ENCODE measurements at places on chromosomes 12 and 14.

DNA sequence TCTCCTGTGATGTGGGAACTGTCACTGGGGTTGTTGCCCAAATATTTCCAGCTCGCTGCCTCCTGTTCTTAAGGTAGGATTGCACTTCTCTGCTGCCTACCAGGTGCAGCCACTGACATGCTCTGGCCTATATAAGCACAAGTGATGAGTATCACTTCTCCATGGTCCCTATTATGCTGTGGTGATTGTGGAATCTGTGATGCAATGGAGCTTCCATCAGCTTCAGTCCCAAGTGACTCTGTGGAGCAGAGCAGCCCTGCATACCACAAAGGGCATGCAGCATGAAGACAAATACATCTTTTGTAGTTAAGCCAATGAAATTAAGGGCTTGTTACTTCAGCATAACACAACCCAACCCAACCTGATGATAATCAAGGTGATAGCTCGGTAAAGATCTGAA is 43.5 kb downstream of the CKAP4 start:
- no peak for DNase-seq

GRCh38 chr14:31746326-31746725 is 185.1 kb downstream of the NUBPL start:
- DNase-seq: no peak

DNA sequence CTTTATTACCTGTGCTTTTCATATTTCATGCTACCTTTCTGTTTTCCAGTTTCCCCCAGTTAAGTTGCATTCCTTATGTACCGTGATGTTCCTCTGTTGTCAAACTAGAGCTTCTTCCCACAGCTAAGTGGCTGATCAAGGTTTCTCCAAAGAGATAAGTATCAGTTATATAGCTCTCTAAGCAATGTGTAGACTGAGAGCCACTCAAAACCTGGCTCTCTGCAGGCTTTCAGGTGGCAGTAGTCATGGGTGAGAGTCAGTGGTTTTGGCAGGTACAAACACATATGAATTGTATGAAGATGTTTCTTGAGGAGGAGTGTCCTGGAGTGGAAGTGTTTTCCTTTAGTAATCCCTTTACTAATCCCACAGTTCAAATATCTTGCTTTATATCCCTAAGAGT is 28.4 kb downstream of the TXNRD1 start:
- DNase-seq: no peak

- no peak for DNase-seq
Measured at GRCh38 chr12:114406316-114406983, 506 bp upstream of the TBX5 start.

- no peak for DNase-seq
Measured at GRCh38 chr12:92444763-92445162, 258.0 kb upstream of the PLEKHG7 start.

GRCh38 chr14:24398653-24399446 is at the start of gene NYNRIN:
TSS of gene NYNRIN (plus strand) at chr14:24399003. CDS start at chr14:24399247, 244 bp downstream.
- no peak for DNase-seq

- no peak for DNase-seq
Measured at GRCh38 chr14:23301969-23302289, 730 bp downstream of the PPP1R3E start.

GRCh38 chr14:79354336-79354735 is 857.0 kb downstream of the DIO2 start:
- no peak for DNase-seq

GRCh38 chr14:87186737-87187136 is 806.2 kb downstream of the GALC start:
- DNase-seq: no peak

DNA sequence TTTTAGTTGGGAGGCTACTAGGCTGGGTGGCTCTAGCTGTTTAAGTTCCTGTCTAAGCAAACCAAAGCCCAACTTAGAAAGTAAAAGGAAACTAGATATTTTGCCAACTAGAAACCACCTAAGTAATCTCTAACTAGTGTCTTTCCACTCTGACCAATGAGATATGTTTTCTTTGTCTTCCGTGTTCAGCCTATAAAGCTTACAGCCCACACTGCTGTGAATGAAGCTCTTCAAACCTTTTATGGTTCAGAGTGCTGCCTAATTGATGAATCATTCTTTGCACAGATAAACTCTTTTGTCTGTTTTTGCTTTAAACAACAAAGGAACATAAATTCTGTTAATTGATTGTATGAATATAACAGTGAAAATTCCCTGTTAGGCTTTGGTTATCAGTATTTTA is 66.1 kb downstream of the FUT8 start:
- DNase-seq: peak; percentile 62

DNA sequence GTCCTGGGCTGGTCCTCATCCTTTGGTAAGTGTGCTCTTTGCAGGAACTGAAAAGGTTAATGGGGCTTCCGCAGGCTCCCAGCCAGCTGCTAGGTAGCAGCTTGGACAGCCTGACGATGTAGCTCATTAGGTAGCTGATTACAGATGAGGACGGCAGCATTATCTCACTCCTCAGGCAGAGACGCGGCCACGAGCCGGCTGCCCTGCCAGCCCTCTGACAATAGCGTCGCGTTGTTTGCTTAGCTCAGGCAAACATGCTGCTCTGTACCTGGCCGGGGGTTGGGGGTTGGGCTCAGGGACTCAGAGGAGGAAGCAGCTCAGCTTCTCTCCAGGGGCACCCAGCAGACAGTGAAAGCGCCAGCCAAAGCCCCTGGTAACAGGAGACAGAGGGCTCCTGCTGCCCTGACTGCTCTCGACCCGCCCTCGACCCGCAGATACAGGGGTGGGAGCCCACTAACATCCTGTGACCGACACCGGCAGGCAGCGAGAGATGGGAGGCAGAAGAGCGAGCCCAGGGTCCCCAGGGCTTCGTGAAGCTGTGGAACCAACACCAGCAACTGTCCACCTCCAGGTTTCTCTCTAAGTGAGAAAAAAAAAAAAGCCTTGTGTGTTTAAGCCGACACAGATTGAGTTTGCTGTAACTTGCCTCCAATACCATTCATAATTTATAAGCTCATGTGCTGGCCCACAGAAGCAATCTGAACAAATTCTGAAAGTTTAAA is 53.4 kb upstream of the DLK1 start:
- DNase-seq: no peak

DNA sequence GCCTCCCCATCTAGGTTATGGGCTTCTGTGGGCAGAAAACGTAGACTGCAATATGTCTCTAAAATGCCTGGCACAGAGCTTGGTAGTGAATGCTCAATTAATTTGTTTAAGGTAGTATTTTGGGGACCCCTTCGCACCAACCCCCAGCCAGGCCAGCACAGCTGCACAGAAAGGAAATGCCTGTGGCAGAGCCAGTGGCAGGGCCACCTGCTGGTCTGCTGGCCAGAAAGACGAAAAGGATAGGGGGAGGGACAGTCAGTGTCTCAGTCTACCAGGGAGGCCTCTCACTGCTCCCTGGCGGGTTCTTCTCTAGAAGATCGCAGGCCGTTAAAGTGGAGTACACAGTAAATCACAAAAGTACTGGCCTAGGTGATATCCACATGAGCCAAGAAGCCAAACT is 3.5 kb downstream of the RAB15 start:
- no peak for DNase-seq

DNA sequence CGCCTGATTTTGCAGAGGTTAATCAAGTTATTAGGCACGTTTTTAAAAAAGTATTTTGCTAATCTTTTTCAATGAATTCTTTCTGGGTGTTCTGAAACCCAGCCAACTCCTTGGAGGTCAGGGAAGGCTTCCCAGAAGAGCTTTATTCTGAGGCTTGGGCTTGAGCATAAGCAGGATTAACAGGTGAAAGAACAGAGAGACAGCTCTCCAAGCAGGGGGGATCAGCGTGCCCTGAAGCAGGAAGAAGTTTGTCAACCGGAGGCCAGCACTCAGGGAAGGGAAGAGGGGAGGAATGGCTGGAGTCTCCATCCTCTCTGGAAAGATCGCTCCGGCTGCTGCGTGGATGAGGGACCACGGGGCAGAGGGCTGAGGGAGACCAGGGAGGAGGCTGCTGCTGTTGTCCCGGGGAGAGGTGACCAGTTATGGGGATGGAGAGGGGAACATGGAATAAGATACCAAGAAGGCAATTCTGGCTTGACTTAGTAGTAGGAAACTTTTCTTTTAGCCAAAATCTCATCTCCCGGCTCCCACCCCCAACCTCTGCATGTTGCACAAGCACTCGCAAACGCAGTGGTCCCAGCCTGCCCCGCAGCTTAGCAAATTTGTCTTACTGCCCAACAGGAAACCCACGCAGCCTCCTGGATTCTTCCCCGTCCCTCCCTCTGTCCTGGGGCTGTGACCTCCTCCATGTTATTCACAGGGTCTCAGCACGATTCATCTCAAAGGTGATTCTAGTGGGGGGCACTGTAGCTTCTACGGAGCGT is 1.1 kb upstream of the SSH1 start:
- DNase-seq: no peak

GRCh38 chr12:5138256-5138655 is 94.6 kb downstream of the KCNA5 start:
- DNase-seq: no peak

DNA sequence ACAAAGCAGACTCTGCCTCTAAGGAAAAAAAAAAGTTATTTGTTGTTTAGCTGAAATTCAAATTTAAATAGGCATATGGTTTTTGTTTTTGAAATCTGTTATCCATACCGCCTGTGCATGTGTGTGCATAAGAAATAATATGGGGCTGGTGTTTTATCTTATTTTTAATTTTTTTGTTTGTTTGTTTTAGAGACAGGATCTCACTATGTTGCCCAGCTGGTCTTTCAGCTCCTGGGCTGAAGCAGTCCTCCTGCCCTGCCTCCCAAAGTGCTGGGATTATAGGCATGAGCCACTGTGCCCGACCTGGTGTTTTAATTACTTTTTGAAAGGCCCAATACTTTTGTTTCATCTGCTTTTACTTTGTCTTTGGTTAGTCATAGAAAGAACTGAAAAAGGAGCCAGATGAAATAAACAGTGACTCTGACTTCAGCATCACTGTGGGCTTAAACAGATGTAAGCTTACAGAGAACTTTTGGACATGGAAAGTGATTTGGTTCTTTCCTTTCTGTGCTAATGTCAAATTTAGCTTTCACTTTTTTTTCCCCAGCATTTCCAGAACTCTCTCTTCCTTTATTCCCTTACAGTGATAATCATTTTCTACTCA is 37.2 kb downstream of the SUPT16H start:
- no peak for DNase-seq

DNA sequence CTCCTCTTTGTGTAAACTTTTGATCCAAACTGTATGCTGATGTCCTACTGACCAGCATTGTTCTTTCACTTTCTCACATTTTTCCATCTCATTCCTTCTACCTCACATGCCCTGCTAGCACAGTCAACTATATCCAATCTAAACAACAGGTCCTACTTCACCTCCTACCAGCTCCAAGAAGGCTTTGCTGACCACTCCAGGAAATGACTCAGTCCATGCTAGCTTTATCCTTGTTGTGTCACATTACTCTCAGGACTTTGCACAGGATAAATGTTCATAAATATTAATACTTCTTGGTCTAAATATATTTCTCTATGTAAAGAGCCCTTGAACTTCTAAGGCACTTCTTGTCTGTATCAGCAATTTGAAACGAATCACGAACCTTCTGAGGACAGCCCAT is 64.9 kb upstream of the PCED1B start:
- no peak for DNase-seq

DNA sequence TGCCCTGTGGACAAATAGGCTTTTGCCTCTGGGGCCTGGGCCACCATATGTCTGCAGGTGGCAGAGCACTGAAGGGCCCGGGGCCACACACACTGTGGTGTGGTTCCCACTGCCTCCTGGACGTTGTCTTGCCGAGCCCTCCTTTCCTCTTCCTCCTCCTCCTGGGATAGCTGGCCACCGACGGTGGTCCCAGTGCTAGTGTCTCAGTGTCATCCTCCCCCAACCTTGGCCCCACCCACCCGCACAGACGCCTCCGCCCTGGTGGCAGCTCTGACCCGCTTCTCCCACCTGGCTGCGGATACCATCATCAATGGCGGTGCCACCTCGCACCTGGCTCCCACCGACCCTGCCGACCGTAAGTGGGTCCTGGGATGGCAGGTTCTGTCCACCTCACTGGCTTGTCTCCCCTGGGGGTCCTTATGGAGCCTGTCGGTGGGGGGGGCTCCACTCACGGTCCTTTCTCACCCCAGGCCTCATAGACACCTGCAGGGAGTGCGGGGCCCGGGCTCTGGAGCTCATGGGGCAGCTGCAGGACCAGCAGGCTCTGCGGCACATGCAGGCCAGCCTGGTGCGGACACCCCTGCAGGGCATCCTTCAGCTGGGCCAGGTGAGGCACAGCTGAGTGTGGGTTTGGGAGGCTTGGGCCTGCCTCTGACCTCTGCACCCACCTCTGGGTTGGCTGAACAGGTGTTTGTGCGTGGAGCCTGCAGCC is 23.5 kb downstream of the HIP1R start:
- DNase-seq: no peak

- no peak for DNase-seq
Measured at GRCh38 chr14:99357916-99358390, 86.0 kb upstream of the BCL11B start.

DNA sequence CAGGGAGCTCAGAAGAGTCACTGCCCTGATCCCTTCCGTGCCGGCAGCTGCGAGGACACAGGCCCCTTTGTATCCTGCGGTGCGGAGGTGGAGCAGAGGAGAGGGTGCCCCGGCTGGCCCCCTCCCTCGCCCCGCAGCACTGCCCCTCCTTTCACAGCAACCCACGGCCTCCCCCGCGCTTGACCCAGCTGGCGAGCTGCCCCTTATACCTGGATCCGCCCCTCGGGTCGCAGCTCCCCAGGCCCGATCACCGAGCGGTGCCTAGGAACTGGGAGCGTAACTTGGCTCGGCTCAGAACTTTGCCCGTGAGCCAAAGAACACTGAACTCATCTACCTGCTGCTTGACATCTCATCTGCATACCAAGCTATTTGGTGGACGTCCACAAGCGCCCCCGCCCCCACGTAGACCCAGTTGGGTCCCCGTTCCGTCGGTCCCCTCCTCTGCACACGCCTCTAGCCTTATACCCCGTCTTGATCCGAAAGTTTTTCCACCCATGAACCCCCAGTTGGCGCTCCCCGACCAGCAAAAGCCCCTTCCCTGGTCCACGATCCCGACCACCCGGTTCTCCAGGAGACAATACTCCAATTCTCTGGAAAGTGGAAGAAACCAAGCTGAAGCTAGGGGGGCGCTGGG is 697 bp upstream of the DNAJC14 start:
- DNase-seq: peak; percentile 22

GRCh38 chr14:68331991-68332390 is 460.9 kb downstream of the ZFP36L1 start:
- no peak for DNase-seq

GRCh38 chr12:131928080-131928710 is 881 bp upstream of the PUS1 start:
- DNase-seq: peak; percentile 44

DNA sequence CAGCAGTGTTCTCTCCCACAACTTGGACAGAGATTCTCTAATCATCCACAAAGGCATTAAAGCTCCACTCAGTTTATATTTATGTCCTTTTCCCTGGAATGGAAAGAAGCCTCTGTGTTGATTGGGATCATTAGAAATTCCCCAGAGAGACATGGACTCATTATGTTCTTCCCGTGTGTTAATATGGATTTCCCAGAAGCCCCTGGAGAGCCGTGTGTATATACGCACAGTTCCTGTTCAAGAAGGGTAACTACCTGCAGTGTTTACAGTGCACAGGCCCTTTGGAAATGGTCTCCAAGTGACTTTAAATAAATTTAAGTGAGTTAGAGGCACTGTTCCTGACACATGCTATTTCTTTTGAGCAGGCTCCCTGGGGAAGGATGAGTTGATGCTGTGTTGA is 428.0 kb upstream of the TMTC1 start:
- DNase-seq: no peak
